NT2/D1 (cell line): ENCODE measurements at places on chromosomes 5 and 9.

DNA sequence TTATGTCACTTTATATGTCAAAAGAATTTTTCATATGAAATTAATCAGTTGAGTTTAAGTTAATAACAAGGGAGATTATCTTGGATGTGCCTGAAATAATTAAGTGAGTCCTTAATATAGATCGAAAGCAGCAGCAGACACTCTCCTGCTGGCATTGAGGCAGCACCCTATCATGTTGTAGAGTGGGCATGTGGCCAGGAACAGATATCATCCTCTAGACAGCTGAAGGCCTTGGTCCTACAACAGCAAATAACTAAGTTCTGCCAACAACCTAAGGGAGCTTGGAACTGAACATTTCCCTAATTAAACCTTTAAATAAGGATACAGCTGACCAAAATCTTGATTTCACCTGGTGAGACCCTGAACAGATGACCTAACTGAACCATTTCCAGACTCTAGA, 25.8 kb upstream of the UGT3A1 start:
- DNase-seq = no peak

GRCh38 chr9:129884220-129885017, 49.2 kb downstream of the USP20 start:
- peak; percentile 94 for DNase-seq

DNA sequence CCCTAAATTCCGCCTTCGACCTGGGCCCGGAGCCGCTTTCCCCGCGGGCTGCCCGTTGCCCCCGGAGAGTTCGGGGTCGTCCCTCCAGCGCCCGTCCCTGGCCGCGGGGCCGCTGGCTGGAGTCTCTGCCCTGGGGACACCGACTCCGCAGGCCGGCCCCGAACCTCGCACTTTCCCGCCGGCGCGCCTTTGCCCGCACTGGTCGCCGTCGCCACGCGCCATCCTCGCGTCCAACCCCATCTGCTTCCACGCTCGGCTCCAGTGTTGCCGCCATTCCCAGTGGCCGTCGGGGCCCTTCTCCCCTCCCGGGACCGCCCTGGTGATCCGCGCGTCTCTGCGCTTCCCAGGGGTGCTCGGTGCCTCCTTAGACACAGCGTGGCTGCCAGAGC, 11.0 kb downstream of the LHX3 start:
- no peak for DNase-seq

DNA sequence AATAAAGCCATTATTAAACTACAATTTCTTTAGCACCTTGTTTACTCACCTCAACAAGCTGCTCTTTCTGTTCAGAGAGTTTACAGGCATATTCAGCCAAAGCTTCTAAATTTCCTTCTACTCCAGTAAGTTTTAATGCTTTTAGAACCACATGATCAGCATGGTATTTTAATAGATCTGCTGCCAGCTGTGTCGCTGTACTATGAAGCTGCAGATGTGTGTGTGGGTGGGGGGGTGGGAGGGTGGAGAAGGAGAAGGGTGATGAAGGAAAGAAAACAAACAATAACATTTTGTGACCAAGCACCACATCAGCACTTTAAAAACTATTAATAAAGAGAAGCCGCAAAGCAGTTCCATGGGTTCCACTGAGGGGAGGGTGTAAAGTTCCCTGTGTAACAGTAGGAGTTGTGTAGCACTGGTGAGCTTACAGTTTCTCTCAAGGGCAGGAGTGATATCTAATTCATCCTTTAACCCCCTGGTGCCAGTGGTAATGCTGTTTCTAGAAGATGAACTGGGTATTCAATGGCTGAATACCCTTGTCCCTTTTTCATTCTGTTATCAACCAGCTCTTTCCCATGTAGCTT, 38.5 kb downstream of the ABITRAM start:
- no peak for DNase-seq

DNA sequence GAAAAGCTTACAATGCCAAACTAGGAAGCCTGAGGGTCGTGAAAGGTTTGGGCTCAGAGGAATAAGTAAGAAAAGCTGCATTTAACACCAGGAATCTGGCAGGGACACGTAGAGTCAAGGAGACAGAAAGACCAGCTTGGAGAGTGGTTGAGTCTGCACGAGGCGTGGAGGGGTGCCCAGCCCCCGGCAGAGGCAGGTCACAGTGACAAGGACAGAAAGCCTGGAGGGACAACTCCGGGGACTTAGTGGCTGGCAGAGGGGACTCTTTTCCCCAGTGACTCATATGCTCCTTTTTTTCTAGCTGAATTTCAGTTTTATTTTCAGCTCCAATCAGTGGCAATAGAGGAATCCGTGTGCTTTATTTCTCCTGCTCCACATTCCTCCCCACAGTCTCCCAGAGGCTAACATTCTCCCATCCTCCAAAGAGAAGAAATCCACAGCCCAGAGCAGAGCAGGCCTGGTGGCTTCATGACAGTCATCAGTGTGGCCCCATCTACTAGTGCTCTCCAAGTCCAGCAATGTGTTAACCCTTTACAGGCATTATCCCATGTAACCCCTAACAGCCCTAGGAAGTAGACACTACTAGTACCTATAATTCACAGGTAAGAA, 80.7 kb downstream of the KCNIP1 start:
- DNase-seq = no peak

- DNase-seq = no peak
These were observed 39.1 kb downstream of the SH3RF2 start for GRCh38 chr5:145975361-145976066.

- no peak for DNase-seq
These were observed 7.7 kb downstream of the RGS7BP start for GRCh38 chr5:64513492-64513891.

GRCh38 chr9:135223831-135224230, 136.4 kb downstream of the OLFM1 start:
- DNase-seq = no peak

DNA sequence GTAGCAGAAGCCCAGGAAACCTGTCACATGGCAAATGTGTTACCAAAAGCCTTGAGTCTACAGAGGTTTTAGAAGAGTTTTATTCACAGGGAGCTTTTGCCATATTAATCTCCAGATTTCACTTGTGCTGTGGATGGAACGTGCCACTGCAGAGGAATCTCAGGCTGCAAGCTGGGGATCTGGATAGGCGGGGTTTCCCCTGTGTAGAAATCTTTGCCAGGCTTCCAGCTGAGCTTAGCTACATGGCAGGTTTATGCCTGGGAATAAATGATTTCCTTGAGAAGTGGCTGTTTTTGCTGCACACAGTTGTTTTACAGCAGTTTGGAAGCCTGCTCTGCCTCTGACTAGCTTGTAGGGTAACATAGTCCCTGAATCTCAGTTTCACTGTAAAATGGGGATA, 224.6 kb upstream of the PLPPR1 start:
- no peak for DNase-seq

DNA sequence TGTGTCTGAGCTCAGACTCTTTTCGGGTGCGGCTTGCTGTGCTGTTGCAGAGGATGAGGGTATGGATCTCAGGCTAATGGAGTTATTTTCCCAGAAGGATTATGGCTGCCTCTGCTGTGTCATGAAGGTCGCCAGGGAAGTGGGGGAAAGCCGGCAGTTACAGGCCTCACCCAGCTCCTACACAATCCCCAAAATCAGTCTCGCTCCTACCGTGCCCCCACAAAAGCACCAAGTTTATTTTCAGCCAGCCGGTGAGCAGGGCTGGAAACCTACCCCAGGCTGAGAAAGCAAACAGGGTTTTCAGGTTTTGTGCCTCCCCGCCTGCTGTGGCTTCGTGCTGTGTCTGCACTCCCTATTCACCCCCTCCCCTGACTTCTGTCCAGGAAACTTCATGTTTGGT, 113.3 kb downstream of the SLC24A2 start:
- DNase-seq = no peak

DNA sequence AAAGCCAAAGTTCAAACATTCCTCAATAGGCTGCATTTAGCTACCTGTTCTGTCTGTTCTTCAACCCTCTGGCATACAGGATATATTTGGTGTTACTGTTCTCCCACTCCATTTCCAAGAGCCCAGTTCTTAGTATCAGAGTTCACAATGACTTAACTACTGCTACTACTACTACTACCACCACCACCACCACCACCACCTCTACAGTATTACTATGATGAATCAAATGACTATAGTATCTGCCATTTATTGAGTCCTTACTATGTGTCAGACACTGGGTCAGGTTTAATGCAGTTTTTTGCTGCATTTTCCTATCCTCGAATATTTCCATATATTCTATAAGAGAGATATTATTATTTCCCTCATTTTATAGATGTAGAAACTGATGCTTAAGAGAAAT, 937 bp upstream of the CD180 start:
- no peak for DNase-seq

GRCh38 chr5:7261049-7261448, 134.9 kb upstream of the ADCY2 start:
- peak; percentile 90 for DNase-seq

- DNase-seq = no peak
These were observed 127.4 kb upstream of the ADRA1B start for GRCh38 chr5:159788835-159789331.

DNA sequence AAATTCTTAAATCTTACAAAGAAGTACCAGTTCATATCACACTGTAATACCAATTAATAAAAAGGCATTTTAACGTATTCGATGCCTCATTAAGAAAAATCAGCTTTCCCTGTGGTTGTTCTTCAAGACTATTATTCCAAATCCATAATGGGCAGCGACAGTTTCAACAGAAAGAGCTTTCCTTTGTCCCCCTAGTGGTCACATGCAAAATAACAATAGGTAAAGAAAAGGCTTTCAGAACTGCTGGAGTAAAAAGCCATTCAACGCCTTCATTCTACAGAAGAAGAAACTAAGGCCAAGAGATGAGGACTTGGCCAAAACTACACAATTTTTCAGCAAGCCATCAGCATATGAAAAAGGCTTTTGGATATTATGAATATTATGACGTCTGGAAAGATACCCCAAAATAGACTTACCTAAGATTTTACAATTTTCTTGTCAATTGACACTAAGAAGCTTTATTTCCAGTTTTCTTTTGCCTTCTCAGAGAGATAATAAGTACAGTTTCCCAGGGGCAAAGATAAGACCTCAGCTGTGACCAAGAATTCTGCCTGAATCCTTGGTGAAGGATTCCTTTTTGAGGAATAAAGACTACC, 6.7 kb upstream of the CDH6 start:
- DNase-seq = no peak

DNA sequence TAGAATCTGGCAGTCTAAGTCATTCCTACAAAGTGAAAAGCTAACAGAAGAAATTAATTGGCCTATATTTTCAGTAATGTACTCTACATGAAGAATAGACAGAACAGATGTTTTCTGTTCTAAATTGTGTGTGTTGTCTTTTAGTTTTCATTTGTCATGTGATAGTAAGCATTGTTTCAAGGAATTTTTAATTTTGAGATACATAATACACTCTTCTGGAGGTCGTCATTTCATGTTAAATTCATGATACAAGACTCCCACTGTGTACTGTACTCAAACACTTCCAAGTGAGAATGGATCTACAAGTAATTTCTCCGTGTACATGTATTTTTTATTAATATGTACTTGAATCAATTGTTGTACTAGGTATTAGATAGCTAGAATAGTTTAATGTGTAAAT, 1522.9 kb downstream of the MAT2B start:
- DNase-seq = no peak

DNA sequence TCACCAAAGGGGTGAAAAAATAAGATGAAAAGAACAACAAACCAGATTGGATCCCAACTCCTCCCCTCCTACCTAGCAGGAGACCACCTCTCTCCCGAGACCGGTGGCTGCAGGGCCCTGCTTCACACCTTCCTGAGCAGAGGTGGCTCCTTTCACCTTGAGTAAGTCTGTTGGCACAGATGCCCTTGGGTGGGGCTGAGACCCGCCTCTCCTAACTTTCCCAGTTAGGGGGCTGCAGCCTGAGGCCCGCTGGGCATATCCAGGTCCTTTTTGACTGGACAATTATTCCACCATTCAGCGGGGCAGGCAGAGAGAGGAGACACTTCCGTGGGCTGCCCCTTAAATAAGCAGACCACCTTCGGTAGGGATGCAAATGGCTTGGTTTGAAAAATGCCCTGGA, 1.3 kb downstream of the SLC25A48 start:
- no peak for DNase-seq

DNA sequence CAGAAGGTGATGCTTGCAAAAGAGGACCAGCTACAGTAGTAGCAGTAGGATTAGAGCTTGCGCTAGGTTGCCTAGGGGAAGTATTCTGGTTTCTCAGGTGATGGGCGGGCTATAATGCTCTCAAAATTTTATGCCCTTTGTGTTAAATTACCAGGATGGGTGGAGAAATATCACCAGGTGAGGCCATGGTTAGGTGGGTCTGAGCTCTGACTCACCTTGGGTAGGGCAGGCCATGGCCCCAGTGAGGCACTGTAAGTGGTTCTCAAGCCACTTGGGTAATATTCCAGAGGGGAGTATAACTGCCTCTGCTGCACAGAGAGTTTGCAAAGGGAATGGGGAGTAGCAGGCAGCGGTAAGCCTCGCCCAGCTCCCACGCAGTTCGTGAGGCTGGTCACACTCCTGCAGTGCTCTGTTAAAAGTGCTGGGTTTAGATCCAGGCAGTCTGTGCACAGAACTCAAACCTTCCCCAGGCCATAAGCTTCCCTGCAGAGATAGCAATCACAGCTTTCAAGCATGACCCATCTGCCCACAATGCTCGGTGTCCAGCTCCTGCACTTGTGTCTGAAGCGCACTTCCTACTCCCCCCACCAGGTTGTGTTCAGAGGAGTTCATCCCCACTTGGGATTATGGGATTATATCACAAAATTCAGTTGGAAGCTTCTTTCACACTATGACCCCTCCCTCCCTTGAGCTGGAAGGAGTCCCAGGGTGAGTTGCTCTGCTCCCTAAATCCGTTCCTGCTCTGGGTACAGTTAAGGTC, 575.0 kb downstream of the CHSY3 start:
- no peak for DNase-seq

- no peak for DNase-seq
These were observed 18.5 kb downstream of the LHX3 start for GRCh38 chr9:136186386-136186785.

DNA sequence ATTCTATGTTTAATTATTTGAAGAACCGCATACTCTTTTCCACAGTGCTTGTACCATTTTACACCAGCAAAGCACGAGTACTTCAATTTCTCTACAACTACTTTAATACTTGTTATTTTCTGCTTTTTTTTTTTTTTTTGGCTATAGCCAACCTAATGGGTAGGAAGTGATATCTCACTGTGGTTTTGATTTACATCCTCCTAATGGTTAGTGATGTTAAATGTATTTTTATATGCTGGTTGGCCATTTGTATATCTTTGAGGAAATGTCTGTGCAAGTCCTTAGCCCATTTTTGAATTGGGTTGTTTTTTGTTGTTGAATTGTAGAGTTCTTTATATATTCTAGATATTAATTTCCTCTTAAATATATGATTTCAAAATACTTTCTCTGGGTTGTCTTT, 22.6 kb downstream of the OGN start:
- no peak for DNase-seq
